ENCODE measurements at places on chromosomes 12 and 14.

DNA sequence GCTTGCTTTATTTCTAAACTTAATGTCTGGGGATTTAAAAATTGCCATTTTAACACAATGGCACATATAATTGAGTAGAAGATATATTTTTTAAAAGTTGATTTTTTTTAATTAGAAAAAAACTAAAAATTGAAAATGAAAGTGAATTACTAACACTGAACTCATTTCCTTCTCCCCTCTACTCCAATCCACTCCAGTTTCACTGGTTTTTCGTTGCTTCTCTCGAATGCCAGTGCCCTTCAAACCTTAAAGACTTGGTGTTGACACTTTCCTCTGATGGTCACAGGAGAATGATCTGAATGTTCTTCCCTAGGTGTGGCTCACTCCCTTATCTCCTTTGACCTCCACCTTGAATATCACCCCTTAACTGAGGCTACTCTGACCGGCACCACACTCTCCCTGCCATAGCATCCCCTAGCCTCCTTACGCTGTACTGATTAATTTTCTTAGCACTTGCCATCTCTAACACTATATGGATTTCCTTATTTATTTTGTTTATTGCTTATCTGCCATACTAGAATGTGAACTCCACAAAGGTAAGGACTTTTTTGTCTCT, 107.1 kb downstream of the LIN7A start:
- no peak for DNase-seq

DNA sequence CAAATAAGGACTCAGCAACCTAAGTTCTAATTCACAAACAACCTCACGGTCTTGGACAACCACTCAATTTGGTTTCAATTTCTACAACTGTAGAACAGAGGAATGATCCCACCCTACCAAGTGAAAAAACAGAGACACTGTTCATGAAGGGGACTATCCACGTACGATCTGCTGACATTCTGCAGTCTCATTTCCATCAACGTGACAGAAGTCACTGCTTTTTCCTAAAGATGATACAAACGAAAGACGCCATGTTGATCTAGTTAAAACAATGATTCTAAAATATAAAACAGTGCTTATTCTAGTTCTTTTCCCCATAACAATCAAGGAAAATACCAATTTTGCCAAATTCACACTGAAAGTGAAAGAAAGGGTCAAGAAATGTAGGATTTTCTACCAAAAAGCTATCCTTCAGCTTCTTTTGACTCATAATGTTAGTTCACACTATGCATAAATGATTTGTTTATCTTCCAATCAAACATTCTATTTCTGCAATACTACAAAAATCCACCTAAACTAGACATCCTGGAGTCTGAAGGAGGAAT, 38.1 kb downstream of the CORO1C start:
- DNase-seq: no peak

DNA sequence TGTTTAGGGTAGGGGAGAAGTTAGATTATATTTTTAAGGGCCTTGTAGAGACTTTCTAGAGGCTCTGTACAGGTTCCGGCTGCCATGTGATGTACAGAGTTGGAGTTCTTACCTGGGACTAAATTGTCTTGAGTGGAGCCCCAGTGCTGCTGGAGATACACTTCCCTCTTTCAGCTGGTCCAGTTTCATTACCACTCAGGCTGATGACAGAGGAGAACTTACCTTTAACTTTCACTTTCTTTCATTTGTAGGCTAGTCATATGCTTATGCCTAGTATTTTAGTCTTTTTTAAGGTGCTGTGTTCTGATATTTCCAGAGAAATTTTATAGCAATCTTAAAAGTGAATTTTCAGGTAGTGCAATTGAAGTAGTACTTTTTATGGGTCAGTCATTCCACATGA, 117.3 kb downstream of the ERC1 start:
- peak; percentile 56 for DNase-seq

GRCh38 chr14:56821805-56822610, 11.7 kb upstream of the OTX2 start:
- DNase-seq: no peak

- DNase-seq: no peak
These were observed 7.6 kb upstream of the CCDC85C start for GRCh38 chr14:99611646-99612045.

- no peak for DNase-seq
These were observed 64.6 kb downstream of the B4GALNT3 start for GRCh38 chr12:524167-524951.

GRCh38 chr14:96139169-96139568, 65.5 kb upstream of the BDKRB2 start:
- no peak for DNase-seq

GRCh38 chr12:55652352-55652751, 15.7 kb downstream of the OR10P1 start:
- no peak for DNase-seq

DNA sequence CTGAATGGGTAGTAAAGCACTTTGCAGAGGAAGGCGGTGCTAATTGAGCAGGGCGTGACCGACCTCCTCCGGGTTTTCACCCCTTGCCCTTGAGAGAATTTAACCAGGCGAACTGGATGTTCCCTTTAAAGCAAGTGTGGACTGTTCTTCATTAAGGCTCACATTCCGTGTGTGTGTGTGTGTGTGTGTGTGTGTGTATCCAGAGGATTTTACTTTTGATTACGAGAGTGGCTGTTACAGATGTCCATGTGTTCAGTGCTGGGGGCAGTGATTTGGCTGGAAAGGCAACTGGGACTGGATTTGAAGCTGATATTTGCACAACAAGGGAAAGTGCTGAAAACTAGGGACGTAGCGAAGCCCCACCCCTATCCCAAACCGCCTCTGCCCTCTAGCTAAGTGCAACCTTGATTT, 2.2 kb downstream of the TMEM132C start:
- DNase-seq: no peak

DNA sequence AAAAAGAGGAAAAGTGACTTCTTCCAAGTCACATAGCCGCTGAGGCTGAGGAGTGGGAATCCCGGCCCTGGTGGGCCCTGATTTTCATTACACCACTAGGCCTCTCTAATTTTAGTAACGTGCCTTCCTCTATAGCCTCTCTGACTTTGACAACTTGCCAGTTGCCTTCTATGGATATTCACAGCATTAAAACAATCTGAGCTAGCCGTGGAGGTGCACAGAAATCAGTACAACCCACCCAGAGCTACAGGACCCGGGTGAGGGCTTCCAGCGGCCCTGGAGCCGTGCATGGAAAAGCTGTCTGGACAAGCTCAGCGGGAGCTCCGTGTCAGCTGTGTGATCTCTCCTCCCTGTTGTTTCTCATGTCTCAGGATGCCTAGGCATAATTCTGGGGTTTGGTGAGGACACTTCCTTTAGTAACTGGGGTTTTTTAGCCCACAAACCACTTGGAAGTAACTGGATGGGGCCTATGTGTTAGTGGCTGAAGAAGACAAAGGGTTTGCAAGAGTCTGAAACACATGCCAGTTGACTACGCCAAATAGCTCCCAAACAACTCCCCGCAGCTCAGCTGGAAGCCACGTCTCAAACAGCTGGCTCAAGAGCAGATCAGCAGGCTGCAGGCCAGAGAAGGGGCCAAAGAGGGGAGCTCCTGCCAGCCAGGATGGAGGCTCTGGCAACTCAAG, 53.0 kb downstream of the SSH1 start:
- no peak for DNase-seq

DNA sequence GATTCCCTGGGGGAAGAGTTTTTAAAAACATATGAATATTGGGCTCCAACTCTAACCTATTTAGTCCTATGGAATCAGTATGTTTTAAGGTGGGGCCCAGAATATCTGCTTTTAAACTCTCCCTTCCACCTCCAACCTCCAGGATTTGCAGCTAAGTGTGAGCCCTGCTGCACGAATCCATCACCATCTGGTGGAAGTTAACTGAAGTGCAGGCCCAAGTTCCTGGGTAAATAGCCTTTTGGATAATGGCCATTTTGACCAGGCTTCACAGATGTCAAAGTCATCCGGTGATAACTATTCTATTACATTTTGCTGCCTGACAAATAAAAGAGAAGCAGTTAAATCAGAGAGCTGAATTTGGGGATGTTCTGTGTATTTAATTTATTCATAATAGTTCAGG, 58.1 kb upstream of the RMST start:
- DNase-seq: peak; percentile 48

DNA sequence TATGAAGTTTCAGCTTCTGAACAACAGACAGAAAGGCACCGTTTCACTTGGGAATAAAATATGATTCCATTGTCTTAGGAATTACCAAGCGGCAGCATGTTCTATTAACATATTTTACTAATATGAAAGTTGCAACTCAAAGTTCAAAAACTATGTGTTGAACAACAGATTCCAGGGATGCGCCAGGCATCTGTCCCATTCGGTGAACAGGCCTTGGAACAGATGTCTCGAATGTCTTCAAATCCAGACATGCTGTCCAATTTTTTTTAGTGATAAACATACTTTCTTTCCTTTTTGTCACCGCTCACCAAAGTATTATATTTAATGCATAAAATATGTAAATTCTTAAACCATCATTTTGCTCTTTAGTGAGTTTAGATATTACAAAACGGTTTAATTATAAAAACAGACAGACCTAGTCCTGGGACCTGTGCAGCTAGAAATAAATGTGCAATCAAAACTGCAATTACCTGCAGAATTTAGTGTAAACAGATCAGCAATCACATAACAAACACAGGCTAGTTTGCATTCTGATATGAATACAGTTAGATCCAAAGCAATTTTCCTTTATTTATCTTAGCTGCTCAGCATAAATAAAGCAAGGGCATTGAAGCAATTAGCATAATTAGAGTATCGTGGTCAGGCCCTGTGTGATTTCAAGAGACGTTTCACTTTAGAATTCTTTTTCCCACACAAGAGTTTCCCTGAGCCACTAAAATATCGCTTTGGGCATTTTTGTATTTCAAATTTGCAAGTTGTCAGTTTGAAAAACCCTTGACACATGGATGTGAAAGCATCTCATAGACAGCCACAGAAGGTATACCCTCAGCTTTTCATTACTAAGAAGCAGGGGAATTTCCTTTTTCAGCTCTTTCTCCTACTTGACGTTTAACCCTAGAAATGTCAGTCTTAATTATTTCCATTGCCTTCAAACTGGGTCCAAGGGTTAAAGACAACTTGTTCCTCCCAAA, 420.8 kb downstream of the EGLN3 start:
- no peak for DNase-seq

DNA sequence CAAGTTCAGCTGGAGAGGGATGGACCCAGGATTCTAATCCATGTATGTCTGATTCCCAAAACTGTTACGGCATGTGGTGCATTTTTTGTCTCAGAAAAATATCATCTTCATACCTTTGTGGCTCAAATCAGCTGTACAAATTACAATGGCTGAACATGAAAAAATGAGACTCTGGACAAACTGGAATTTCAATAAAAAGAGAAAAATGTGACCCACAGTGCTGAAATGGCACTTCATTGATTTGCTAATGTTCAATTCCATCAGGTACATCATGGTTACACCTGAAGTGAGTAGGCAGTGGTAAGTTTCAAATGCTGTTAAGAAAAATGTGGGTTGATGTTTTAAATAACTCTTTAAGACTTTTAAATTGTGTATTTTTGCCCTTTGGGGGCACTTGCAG, 165.6 kb upstream of the CAND1 start:
- no peak for DNase-seq

GRCh38 chr14:87055007-87055406, 938.0 kb downstream of the GALC start:
- no peak for DNase-seq

GRCh38 chr14:32012062-32012461, 65.0 kb upstream of the ARHGAP5 start:
- DNase-seq: no peak

GRCh38 chr12:27561535-27562350, 37.7 kb downstream of the PPFIBP1 start:
- no peak for DNase-seq

DNA sequence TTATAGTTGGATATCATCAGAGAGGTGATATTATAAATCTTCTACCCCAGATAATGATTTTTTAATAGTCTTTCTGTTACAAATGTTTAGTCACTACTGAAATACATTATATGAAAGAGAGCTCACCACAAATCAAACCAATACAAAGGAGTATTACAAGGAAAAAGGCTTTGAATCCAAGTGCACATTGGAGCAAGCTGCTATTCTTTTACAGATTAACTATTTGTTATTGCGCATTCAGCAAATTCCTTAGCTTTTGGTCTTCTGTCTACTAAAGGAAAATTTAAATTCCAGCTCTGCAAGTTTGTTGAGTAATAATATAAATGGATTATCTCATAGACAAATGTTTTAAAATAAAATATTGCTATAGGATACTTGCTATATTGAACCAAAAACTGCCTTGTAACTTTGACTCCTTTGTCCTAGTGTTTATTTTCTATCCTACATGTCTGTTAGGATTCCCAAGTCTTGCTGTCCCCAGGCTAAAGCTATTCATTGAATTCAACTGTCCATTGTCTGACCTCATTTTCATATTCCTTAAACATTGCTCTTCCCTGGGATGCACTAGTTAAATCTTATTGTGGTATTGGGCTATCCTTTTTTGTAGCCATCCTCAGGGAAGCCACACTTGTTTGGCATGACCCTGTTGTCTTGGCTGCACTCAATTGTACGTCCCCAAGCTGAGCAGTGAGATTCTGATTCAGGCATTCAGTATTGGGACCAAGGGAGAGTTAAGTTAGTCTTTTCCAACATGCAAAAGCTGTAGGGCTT, 41.5 kb downstream of the PDE3A start:
- DNase-seq: no peak

DNA sequence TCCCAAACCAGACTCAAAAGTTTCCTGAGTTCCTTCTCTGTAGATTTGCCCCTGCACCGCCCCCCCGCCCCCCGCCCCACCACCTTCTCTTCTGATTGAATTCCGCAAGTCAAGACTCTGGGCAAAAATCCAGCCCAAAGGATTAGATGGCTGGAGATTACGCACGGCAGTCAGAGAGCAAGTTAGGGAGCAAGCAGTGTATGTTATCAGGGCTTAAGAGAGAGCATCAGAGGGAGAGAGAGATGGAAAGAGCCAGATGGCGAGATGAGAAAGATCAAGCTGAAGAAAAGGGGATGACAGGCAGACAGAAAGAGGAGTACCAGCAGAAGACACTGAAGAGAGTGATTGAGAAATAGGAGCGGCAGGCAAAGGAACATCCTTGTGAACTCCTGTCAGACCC, 13.9 kb upstream of the ANKRD33 start:
- no peak for DNase-seq

DNA sequence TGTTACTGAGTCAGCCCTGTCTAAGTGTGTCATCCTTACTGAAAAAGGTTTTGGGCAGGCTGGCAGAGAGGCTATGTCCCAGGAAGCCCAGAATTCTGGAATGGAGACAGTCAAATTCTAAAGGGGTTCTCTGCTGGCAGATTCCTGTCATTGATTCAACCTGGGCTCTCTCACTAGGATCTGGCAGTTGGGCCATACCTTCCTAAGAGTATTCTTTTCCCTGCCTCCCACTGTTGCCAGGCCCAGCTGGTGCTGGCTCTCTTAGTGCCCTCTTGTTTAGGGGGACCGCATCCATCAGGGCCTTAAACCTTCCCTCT, 85.0 kb upstream of the EGLN3 start:
- no peak for DNase-seq

- no peak for DNase-seq
These were observed 11.0 kb downstream of the C12orf76 start for GRCh38 chr12:110037315-110037714.

GRCh38 chr12:85530456-85530855, 250.4 kb downstream of the ALX1 start:
- DNase-seq: no peak

Measured in GM20000 (cell line).